HuH-7 (cell line): ENCODE measurements at places on chromosomes 16 and 17.

DNA sequence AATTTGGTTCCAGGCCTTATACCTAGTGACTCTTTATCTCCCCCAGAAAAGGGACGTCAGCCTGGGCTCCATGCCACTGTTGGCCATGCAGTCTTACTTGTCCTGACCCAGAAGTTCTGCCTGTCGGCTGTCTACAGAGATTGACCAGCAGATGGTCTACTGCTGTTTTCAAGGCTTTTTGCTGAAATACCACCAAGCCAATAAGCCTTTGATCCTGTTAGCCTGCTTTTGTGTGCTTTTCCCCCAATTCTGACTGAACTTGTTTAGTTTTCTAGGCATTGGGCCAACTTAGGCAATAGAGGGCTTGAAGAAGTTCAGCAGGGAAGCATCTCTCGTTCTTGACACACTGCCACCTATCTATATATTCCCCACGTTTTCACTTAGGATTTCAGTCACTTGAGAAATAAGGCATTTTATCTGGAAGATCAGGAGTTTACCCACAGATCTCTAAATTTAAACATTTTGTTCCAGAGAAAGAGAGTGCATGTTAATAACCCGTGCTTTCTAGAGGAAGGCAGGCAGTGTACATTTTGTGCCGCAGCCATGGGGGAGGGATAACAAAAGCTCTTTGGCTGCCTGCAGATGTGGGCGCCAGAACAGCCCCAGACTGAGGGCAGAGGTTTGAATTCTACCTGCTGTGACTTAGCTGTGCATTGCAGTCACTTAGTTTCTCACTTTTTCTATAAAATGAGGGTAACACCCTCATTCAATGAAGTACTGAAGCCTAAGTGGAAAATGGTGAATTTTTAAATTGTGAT lies 12.3 kb upstream of the CARMIL2 start:
- no peak for DNase-seq

DNA sequence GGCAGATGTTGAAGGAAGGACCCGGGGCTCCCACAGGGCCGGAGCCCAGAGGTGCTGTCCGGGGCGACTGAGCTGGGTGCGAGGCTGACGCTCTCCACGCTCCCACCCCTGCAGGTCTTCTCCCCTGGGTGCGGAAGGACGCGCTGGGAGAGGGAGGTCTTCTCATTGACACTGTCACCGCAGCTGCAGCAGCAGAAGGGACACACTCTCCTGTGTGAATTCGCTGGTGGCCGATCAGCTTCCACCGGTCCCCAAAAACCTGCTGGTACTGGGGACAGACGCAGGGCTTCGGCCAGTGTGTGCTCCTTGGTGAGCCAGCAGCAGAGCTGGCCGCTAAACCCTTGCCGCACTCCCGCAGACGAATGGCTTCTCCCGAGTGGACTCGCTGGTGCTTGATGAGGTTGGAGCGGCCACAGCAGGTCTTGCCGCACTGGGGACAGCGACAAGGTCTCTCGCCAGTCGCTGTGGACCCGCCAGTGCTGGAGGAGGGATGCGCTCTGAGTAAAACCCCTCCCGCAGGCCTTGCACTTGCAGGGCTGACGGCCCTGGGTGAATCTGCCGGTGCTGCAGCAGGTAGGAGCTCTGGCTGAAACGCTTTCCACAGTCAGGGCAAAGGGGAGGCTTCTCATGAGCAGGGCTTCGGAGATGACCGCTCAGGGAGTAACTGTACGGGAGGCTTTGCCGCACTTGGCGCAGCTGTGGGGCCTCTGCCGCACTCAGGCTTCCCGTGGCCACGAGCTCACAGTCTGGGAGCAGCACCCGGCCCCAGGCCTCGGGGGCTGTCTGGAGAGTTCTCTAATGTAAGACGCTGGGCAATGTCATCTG lies 6.2 kb downstream of the ZNF843 start:
- no peak for DNase-seq

- no peak for DNase-seq
Observed at GRCh38 chr17:75498726-75499213, 16.6 kb downstream of the CASKIN2 start.

DNA sequence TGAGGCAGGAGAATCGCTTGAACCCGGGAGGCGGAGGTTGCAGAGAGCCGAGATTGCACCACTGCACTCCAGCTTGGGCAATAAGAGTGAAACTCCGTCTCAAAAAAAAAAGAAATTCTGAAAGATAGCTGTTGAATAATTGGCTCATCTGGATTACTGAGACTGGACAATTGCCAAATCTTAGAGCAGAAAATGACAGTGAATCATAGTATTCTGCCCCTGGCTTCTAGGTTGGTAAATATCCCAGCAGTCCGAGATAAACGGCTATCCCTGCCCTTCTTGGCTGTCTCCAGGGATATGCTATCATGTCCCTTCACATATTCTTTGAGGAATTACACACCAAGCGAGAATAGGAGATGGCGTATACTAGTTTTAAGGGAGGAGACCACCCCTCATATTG lies 35.5 kb upstream of the METTL16 start:
- DNase-seq, result no peak

GRCh38 chr17:44004077-44004760 lies at the start of gene NAGS:
TSS of gene NAGS (plus strand) at chr17:44004622. CDS start at chr17:44004664, 42 bp downstream.
- DNase-seq, result peak; percentile 72

- DNase-seq, result no peak
Observed at GRCh38 chr17:39335704-39336223, 65.7 kb downstream of the FBXL20 start.

DNA sequence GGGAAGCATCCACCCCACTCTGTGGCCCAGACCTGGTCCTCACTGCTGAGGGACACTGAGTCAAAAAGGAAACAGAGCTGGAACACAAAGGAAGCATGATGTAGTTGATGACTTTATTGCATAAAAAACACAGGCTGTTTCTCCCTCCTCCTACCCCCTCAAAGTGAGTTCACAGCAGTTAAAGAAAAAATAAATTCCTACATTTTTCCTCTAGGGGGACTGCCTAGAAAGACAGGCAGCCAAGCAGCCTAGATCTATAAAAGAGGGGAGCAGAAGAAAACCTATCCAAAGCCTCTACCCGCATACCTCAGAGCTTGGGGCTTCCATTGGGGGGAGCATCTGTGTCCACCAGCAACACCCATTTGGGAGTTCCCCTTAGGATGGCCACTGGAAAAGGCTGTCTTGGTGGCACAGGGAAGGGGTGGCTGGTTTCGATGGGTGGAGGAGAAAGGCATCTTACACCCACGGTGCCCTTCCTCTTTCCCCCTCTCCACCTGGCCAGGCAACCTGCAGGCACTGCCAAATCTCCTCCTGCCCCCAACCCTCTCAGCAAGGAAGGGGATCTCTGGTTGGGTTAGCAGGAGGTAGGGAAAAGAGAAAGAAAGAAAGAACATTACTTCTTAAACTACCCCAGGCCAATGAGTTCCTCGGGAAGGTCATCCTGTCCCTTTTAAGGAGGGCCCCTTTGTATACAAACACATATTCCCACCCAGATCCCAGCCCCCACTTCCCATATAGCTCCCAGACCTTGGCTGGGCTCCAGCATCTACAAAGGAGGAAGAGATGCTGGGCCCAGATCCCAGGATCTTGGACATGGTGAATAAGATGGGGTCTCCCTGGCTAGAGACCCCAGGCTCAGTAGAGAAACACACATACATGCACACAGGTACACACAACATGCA lies 4.0 kb upstream of the SCRN2 start:
- DNase-seq, result peak; percentile 81

GRCh38 chr17:3802461-3803307 lies 1.7 kb upstream of the ITGAE start:
- peak; percentile 61 for DNase-seq

GRCh38 chr17:79615926-79616325 lies 5.1 kb upstream of the RBFOX3 start:
- DNase-seq, result no peak
